IPS DF 6.9 (cell line): ENCODE measurements at places on chromosomes 2 and 18.

DNA sequence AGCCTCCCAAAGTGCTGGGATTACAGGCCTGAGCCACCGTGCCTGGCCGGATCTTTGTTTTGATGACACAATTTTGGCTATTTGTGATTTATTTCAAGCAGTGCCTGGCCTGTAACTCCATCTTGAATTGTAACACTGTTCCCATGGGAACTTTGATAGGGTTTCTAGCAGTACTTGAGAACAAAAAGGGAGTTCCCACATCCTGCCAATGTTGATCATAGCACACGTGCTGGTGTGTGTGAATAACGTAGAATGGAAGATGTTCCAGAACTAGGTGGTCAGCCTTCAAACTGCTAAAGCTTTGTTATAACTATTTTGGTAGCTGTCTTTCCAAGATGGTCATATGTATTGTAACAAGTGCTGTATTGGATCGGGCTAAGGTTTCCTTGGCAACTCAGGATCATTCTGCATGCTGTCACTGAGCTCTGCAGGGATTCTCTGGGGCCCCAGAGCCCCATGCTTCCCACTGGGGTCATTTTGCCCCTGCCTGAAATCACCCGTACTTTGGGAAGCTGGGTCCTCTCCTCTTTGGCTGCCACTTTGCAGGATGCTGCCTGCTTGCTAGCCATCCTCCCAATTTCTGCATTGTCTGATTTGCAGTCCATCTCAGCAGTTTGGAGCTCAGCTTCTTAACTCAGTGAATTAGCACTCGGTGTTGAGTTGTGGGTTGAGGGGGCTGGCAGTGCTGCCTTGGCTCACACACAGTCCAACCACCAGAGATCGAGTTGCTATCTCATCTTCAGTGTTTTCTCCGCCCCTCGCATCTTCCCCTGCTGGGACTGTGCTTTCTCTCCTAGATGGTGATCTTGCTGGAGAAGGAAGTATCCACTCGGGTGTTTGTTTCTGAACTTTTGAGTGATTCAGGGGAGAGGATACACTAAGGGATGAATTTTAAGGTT is 26.8 kb downstream of the SH3RF3 start:
- H3K4me1 ChIP-seq = no peaks in the 10 kb centered on the region
- no peak overlapping the region for H3K27ac ChIP-seq
- no peak overlapping the region for H3K4me3 ChIP-seq
- no peaks in the 10 kb centered on the region for H3K27me3 ChIP-seq

GRCh38 chr2:20042531-20042930 is 8.9 kb downstream of the LAPTM4A start:
- H3K4me1 ChIP-seq = no peaks in the 10 kb centered on the region
- no peak overlapping the region for H3K4me3 ChIP-seq
- H3K27ac ChIP-seq = no peak overlapping the region
- peaks cover 3% of the 10 kb centered on the region; the same call in 1 of the 2 replicates for H3K36me3 ChIP-seq
- no peak for DNase-seq

DNA sequence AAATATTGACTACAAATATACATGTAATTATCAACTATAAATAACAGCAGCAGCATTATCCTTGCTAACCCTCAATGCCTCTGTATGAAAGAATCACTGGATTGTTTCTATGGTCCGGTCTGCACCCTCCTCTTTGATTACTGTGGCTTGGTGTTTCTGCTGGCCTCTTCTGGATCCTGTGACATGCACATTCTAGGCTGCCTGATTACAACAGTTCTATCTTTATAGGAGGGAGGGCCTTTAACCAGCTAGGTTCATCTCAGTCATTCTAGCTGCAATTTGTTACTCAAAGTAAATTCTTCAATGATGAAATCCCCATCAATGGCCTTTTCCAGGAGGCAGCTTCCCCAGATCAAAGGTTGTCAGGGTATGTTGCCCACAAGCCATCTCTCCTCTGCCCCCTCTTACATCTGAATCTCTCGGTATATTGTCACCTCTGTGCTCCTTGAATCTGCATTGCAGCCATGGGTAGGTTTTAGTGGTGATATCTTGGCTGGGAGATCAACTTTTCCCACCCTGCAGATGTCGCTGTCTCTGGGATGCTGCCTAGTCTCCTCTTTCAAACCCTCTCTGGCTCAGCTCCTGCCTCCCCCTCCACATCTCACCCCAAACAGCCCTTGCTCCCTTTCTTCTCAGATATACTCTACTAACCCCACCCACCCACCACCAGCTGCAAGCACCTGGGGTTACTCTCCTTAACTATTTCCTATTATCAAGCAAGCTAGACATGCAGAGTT is 106.2 kb upstream of the BZW1 start:
- H3K27me3 ChIP-seq = no peaks in the 10 kb centered on the region
- H3K27ac ChIP-seq = no peak overlapping the region
- H3K4me1 ChIP-seq = no peaks in the 10 kb centered on the region
- no peak overlapping the region for H3K4me3 ChIP-seq
- peak; percentile 47 for DNase-seq
- no peaks in the 10 kb centered on the region for H3K36me3 ChIP-seq

GRCh38 chr18:80171054-80171872 is 62.2 kb downstream of the ADNP2 start:
- H3K27ac ChIP-seq = no peak overlapping the region
- H3K4me3 ChIP-seq = no peak overlapping the region
- H3K27me3 ChIP-seq = no peaks in the 10 kb centered on the region
- no peaks in the 10 kb centered on the region for H3K4me1 ChIP-seq
- DNase-seq = peak; percentile 18

DNA sequence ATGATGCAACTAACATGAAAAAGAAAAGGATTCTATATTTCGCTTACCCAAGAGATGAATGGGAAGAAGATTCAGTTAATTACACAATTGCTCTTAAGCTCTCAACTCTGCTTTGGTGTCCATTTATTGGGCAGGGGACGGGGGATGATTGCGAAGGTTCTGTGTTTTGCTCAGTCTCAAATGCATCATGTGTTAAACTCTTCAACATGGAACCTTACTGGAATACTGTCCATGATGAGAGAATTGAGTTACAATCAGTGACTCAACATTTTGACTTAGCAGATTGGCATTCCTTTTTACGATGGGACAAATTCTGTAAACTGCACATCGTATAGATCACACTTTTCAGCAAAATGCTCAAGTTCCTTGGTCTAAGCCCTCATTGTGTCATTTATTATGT is 135.6 kb downstream of the RBMS1 start:
- no peaks in the 10 kb centered on the region for H3K36me3 ChIP-seq
- H3K4me3 ChIP-seq = no peak overlapping the region
- no peak overlapping the region for H3K27ac ChIP-seq
- peaks cover 3% of the 10 kb centered on the region; the same call in 1 of the 2 replicates for H3K4me1 ChIP-seq
- H3K27me3 ChIP-seq = no peaks in the 10 kb centered on the region

- H3K4me1 ChIP-seq = no peaks in the 10 kb centered on the region
- no peaks in the 10 kb centered on the region for H3K36me3 ChIP-seq
- no peak overlapping the region for H3K27ac ChIP-seq
- H3K4me3 ChIP-seq = no peak overlapping the region
- no peak for DNase-seq
- no peaks in the 10 kb centered on the region for H3K27me3 ChIP-seq
Measured at GRCh38 chr2:95049683-95049955, 24.1 kb downstream of the MAL start.

DNA sequence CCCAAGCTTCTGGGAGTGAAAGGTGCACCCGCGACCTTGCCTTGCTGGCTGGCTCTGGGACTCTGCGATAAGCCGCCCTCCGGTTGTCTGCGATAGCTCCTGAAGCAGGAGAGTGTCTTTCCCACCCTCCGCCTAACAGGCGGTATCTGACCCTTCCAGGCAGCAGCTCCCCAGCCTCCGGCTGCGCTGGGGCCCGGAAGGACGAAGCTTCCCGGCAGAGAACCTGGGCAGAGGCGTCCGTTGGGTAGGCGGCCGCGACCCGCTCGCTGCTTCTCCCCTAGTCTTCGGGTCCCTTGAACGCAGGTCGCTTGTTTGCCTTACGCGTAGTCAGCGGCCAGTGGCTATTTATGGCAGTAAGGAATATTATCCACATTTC is 446 bp upstream of the RHBDD1 start:
- peak overlapping the region; percentile 41; the same call in 1 of the 2 replicates for H3K4me3 ChIP-seq
- peak; percentile 16 for DNase-seq
- no peaks in the 10 kb centered on the region for H3K4me1 ChIP-seq
- no peak overlapping the region for H3K27ac ChIP-seq
- H3K27me3 ChIP-seq = no peaks in the 10 kb centered on the region

DNA sequence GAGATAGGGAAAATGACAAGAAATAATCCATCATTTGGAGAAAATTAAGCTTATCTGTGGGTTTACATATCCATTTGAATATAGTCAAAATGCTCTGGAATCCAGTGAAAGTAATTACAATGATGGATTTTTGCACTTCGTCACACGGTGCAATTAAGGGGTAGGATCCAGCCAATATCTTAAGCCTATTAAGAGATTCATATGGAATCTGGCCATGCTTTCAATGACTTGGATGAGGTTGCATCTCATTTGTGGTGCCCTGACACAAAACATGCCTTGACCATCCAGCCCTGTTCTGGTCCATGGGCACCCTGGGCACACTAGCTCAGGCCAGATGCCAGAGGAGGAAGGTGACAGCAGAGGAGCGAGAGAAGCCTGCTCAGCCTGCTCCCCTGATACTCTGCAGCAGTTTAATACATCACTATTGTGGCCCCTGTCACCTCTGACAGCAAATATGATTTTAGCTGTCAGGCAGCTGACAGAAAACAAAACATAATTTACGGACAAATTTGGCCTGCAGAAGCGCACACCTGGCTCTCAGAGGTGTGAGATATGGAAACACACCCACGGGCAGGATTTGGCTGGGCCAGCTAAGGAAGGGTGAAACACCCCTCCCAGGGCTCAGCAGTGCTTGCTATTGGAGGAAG is 94.1 kb upstream of the ST8SIA3 start:
- no peaks in the 10 kb centered on the region for H3K27me3 ChIP-seq
- DNase-seq = no peak
- no peaks in the 10 kb centered on the region for H3K4me1 ChIP-seq
- no peak overlapping the region for H3K4me3 ChIP-seq
- no peaks in the 10 kb centered on the region for H3K36me3 ChIP-seq

DNA sequence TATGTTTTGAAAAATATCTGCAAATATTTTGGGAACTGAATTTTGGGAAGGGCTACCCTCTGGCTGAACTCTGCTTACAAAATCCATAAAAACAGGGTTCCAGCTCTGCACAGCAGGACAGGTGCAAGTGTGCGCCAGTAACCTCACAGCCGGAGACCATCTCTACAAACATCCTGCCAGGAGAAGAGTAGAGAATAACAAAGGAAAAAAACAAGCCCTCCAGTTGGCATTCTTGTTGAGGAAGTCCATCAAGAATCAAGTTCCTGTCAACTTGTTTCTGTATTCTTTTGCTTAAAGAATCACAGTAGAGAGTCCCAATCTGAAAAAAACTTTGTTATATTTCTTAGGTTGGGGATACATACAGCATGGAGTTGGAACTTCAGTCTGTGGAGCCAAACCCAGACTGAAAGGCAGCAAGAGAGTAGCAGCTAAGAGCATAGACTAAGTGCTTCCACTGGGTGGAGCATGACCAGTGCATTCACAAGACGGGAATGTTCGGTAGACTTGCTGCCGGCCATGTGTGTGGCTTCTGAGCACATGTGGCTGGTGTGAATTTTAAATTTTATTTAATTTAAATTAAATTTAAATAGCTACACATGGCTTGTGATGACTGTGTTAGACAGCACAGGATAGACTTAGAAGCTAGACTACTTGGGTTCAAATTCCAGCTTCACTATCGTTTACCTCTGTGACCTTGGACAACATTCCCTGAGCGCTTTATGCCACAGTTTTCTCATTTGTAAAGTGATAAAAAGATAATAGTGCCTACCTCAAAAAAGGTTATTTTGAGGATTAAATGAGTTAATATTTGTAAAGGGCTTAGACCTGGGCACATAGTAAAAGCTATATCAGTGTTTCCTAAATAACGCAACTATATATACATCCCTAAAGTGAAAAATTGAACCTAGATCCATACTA is 41.9 kb downstream of the SPTBN1 start:
- H3K4me1 ChIP-seq = 0 out of 2 replicates have a peak, but pooled peaks cover 4% of the 10 kb centered on the region
- no peak for DNase-seq
- no peak overlapping the region for H3K4me3 ChIP-seq
- no peak overlapping the region for H3K27ac ChIP-seq
